ENCODE measurements at places on chromosomes 2 and 18. TPM values are rescaled to one million over a fixed set of nuclear protein-coding genes. Genes with fewer than 3 reads are reported as not detected.

RAPGEF4 gene
- polyA plus RNA-seq = 1.2 TPM

PID1 gene
- 2.8 TPM for polyA plus RNA-seq

TMEM185B gene
- polyA plus RNA-seq = 14.0 TPM

GALNT5 gene
- 0.02 TPM for polyA plus RNA-seq

OSBPL1A gene
- polyA plus RNA-seq = 53.2 TPM

C2orf80 gene
- polyA plus RNA-seq = 0.97 TPM

CD207 gene
- not detected for polyA plus RNA-seq

IWS1 gene
- polyA plus RNA-seq = 18.4 TPM

CFAP210 gene
- polyA plus RNA-seq = 0.03 TPM

FOXD4L1 gene
- not detected for polyA plus RNA-seq

SPOPL gene
- polyA plus RNA-seq = 2.2 TPM

DSG4 gene
- not detected for polyA plus RNA-seq

FKBP1B gene
- polyA plus RNA-seq = 151 TPM

RAX gene
- 0.12 TPM for polyA plus RNA-seq

KIF1A gene
- polyA plus RNA-seq = 83.2 TPM

MAP4K4 gene
- polyA plus RNA-seq = 53.2 TPM

SH2D6 gene
- 0.42 TPM for polyA plus RNA-seq

KCNE4 gene
- 0.03 TPM for polyA plus RNA-seq

SPR gene
- polyA plus RNA-seq = 4.5 TPM

SERPINB4 gene
- polyA plus RNA-seq = 0.36 TPM

RGPD3 gene
- 0.08 TPM for polyA plus RNA-seq

ACMSD gene
- not detected for polyA plus RNA-seq

SKOR2 gene
- polyA plus RNA-seq = 0.05 TPM

KIAA2012 gene
- polyA plus RNA-seq = not detected

GKN2 gene
- polyA plus RNA-seq = not detected

PTPRN gene
- 17.4 TPM for polyA plus RNA-seq

DSC2 gene
- polyA plus RNA-seq = 2.5 TPM

CNTNAP5 gene
- polyA plus RNA-seq = 0.13 TPM

INHBB gene
- 0.24 TPM for polyA plus RNA-seq

POTEJ gene
- not detected for polyA plus RNA-seq

EVX2 gene
- polyA plus RNA-seq = not detected

LTBP1 gene
- polyA plus RNA-seq = 15.4 TPM

HADHA gene
- polyA plus RNA-seq = 64.6 TPM

EGR4 gene
- polyA plus RNA-seq = not detected

MARCHF4 gene
- polyA plus RNA-seq = 1.8 TPM

POMC gene
- polyA plus RNA-seq = 4.7 TPM

CCBE1 gene
- polyA plus RNA-seq = 5.2 TPM

NT5C1B gene
- not detected for polyA plus RNA-seq

ASB18 gene
- not detected for polyA plus RNA-seq

POTEF gene
- 0.36 TPM for polyA plus RNA-seq

GRB14 gene
- polyA plus RNA-seq = 2.5 TPM

C2orf78 gene
- 0.89 TPM for polyA plus RNA-seq

HEATR5B gene
- 5.5 TPM for polyA plus RNA-seq

KATNAL2 gene
- polyA plus RNA-seq = 10.0 TPM

Measured in H1 (cell line).